ENCODE measurements at places on chromosomes 16 and 17.

- no peak for DNase-seq
Observed at GRCh38 chr17:73773702-73774101, 129.5 kb upstream of the SDK2 start.

DNA sequence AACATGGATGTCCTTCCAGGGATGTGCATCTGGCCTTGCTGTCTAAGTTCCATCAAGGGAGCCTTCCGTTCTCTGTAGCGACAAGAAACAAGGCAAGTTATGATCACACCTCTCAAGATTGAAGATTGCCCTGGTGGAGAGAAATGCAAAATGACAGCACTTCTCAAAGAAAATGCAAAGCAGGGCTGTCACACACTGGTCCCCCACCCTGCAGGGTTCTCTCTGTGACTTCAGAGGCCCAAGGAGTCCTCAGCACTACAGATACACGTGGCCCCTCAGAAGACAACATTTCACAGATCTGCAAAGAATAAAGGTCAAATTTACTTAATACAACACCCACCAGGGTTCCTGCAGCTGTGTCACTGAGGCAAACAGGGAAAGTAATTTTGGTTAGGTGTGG is 60.7 kb upstream of the TEX2 start:
- no peak for DNase-seq

DNA sequence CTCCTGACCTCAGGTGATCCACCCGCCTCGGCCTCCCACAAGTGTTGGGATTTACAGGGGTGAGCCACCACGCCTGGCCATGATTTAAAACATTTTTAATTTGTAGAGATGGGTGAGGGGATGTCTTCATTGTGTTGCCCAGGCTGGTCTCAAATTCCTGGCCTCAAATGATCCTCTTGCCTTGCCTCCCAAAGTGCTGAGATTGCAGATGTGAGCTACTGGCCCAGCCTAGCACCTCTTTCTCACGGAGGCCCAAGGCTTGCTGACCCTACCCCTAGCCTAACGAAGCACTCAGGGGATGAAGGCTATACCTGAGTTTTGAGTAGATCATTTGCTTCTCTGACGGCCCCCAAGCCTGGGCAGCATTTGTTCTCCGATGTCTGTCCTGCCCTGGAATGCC is 26.6 kb downstream of the UNK start:
- no peak for DNase-seq

DNA sequence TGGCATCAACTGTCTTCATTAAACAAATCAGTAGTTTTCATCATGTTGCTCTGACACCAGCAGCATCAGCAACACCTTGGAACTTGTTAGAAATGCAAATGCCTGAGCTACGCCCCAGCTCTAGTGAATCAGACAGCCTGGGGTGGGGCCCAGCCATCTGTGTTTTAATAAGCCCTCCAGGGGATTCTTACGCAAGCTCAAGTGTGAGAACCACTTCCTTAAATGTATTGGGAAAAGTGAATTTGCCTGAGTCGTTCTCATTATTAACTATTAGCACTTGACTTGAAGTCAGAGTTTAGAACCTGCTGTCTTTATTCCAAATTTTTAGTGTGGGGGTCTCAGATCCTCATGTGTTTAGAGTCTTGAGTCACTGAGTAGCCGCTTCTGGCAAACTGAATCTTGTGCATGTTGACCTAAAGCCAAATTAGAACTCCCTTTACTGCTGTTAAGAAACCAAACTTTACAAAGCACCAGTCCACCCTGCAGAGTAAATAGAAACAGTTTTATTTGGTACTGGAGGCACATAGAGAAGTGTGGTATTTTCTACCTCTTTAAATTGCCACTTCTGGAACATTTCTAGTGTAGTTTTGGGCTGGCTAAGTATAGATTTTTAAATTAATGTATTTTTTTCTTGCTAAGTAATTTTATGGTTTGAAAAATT is 137.4 kb upstream of the COX10 start:
- no peak for DNase-seq

GRCh38 chr16:86321491-86321890 is 188.8 kb upstream of the FOXF1 start:
- no peak for DNase-seq

GRCh38 chr16:81004646-81005353 is 1.9 kb downstream of the CMC2 start:
- no peak for DNase-seq

GRCh38 chr17:80374039-80374731 is 40.8 kb upstream of the ENDOV start:
- no peak for DNase-seq

GRCh38 chr16:1206326-1206725 is 18.7 kb downstream of the TPSG1 start:
- DNase-seq, result no peak

GRCh38 chr17:72397687-72398086 is 276.9 kb downstream of the SOX9 start:
- DNase-seq, result no peak

- no peak for DNase-seq
Observed at GRCh38 chr17:61570118-61570517, 20.9 kb downstream of the NACA2 start.

GRCh38 chr16:86322283-86322682 is 188.0 kb upstream of the FOXF1 start:
- no peak for DNase-seq

DNA sequence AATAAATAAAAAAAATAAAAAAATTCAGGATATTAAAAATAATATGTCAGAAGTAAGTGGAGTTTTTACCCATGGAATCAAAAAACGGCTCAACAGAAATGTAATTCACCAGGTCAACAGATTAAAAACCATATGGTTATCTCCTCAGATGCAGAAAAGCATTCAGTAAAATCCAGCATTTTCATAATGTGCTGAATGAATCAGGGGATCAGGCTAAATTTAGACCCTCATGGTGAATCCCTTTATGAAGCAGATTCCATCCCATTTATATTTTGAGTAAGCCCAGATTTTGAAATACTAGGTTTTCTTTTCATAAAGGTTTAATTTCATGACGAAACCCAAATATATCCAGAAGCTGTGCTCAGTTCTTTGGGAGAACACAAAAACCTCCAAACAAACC is 84.4 kb downstream of the OR1D5 start:
- no peak for DNase-seq

GRCh38 chr17:44348234-44348987 is 3.3 kb downstream of the GRN start:
- peak; percentile 65 for DNase-seq

DNA sequence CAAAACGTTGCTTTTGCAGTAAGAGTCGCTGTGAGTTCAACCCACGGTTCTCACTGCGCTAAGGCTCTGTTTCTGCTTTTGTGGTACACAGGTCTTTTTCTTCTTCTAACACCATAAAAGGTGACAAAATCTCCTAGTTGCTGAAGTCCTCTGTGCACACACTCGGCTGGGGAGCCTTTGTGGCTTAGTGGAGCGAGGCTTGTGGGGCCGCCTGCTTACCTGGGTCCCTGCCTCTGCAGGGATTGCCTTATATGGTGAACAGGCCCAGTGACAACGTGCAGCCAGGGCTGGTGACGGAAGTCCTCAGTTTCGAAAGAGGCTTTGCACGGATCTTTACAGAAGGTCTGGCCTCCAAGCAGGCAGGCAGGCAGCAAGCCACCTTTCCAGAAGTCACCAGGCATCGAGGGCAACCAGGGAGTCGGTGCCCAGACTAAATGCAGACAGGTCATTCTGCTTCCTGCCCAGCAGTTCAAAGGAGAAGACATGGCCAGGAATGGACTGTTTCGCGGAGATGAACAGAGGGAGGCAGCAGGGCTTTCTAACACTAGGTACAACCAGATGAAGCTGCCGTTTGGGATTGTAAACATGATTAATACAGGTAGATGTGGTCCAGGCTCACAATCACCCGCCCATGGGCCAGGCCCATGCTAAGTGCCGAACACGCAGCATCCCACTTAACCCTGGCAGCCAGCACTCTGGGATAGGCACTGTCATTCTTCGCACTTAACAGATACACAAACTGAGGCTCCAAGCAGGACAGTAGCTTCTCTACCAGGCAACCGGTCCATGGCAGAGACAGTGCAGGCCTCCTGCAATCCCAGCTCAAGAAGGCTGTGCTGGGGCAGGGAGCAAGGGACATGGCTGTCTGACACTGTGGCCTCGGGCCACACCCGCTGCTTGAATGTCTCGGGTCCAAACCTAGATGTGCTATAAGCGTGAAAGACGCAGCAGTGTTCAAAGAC is 10.7 kb upstream of the MEAK7 start:
- DNase-seq, result no peak

- DNase-seq, result no peak
Observed at GRCh38 chr17:64786337-64786736, 124.2 kb upstream of the SMURF2 start.

DNA sequence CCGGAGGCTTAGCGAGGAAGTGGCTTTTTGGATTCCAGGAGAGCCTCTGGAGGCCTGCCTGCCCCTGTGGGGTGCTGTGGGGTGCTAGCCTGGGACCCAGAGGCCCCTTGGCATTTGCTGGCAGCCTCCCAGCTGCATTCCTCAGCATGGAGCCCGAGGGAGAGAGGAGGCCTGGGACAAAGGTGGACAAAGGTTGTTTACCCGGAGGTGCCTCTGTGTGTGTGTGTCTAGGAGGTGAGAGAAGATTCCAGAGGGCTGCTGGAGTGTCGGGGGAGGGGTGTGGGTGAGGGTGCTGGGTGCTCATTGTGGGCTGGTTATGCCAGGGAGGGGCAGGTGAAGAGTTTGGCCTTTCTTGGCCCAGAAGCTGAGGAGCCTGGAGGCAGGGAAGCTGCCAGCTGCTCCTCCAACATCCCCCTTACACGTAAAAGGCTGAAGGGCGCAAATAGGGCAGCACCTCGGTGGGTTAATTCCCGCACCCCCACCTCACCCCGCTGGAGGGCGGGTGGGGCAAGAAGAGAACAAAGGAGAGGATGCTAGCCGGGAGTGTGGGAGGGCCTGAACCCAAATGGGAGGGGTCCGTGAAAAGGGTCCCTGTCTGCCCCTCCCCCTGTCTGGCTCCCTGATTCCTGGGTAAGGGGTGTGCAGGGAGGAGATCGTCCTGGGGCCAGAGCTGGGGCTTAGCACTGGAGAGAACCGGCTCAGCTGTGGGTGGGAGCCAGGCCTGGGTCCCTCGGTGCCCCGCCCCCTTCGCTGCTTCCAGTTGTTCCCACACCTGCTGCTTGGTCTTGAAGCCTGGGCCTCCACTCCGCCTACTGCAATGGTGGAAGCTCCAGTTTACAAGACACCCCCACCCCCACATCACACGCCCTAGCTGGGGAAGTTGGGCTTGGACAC is 9.9 kb downstream of the HEXIM2 start:
- no peak for DNase-seq

- no peak for DNase-seq
Observed at GRCh38 chr16:12081048-12081404, 104.5 kb downstream of the SNX29 start.

Measured in head of caudate nucleus (tissue), 42 donors.